ENCODE measurements at places on chromosomes 5 and 9.

DNA sequence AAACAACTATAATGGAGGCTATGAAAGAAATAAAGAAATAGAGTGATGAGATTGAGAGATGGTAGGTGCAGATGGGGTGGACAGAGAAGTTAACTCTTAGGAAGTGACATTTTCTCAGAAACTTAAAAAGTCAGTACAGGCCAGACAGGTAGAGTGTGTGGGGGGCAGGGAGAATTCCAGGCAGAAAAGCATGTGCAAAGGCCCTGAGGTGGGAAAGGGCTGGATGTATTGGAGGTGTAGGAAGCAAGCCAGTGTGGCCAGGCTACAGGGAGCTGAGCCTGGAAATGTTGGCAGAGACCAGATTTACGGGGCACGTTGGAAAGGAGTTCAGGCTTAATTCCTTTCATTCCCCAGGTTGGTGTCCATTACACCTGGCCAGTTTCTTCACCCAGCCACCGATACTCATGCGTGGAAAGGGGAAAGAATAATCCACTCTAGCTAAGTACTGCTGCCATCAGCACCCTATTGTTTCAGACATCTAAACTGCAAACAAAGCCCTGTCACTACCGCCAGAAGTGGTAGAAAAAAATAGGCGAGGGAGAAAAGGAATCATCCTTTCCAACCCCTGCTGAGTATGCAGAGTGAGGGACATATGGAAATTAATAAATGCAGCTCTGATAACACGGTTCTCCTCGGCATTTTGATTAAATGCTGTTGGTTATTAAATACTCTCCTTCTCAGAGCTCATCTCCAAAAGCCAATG lies 116.8 kb upstream of the GPR151 start:
- no peak for DNase-seq

- DNase-seq = no peak
These were observed 317.4 kb downstream of the KDM4C start for GRCh38 chr9:7075154-7075553.

- no peak for DNase-seq
These were observed 150.7 kb downstream of the CMYA5 start for GRCh38 chr5:79840084-79840990.

DNA sequence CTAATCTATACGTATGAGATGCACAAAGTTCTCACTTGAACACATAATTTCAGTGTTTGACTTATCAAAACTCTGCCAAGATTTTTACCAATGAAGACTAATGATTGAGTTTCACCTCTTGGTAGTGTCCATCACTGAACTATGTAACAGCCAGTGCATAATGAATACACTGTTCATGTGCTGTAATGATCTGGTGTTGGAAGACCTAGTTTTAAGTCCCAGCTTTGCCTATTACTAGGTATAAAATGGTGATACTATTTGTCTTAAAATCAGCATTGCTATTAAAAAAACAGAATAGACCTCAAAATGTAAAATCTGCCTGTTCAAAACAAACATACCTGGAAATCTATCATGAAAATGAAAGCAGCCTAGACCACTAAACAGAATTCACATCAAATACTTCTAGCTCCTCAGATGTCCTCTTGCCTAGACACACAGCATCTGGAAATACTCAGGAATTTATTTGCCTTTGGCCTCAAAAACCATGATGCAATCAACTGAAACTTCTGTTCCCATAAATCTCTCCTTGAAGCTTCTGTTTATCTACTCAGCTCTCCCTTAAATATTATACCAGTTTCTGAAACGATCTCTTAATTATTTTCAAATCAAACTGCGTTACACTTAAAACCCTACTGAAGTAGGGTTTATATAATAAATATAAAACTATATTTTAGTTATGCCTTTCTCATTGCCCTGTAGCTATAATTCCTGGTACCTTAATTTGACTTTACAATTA lies 38.1 kb downstream of the MRPS27 start:
- no peak for DNase-seq

GRCh38 chr9:98856982-98857381 lies 49.5 kb downstream of the GALNT12 start:
- no peak for DNase-seq

DNA sequence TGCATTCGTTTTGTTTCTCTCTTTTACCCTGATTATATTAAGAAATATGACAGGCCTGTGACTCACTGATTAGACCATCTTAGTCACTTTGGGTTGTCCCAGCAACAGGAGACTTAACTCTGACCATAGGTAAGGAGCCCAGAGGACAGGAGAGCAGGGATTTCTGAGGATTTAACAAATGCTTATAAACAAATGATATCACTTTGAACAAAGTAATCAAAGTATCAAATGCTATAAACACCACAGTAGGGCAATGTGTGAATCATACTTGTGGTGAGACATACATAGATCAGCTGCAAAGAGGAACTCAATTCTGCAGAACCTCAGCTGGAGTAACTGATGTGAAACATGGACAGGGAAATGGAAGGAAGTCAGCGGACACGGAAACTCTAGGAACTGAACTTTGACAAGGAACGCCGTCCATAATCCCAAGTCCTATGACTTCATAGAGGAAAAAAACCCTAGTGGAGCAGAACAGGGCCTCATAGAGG lies 190.6 kb upstream of the MSX2 start:
- DNase-seq = no peak

GRCh38 chr5:139847091-139847490 lies 51.5 kb downstream of the PSD2 start:
- DNase-seq = no peak

All from GM13976 (cell line).